Inflammatory macrophage (primary cell): ENCODE measurements at places on chromosomes 13 and 19.

DNA sequence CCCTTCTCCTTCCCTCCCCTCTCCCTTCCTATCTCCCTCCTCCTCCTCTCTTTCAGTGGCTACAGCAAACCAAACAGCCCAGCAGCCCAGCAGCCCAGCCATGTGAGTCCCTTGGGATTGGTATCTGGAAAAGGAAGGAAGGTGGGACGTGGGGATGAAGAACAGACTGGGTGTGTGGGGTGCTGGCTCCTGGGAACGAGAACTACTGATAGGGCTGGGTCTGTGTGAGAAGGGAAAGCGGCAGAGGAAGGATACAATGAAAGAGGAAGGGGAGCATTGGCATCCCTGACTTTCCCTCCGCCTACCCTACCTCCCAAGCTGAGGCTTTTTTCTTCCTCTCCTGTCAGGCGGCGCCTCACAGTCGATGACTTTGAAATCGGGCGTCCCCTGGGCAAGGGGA is 863 bp downstream of the AURKC start:
- DNase-seq: no peak

DNA sequence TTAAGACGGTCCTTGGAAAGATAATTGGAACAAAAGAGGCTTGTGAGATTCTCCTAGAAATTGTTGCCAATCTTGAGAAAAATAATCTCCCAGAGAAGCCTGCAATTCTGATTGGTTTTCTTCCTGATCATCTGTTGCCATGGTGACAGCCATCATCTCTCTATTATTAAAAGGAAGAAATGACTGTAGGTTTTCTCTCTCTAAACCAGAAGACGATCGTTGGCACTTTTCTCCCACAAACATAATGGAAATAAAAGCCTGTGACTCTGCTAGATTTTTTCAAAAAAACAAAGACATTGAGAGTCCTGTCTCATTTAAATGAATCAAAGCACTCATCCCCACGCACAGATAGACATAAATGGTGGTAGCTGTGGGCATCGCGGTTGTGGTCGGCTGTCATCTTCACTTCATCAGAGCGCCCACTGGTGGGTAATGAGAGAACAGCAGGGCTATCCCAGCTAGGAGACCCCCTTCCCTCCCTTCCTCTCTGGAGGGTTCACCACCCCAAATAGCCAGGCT is 21.7 kb upstream of the CALM3 start:
- peak; percentile 21 for DNase-seq

DNA sequence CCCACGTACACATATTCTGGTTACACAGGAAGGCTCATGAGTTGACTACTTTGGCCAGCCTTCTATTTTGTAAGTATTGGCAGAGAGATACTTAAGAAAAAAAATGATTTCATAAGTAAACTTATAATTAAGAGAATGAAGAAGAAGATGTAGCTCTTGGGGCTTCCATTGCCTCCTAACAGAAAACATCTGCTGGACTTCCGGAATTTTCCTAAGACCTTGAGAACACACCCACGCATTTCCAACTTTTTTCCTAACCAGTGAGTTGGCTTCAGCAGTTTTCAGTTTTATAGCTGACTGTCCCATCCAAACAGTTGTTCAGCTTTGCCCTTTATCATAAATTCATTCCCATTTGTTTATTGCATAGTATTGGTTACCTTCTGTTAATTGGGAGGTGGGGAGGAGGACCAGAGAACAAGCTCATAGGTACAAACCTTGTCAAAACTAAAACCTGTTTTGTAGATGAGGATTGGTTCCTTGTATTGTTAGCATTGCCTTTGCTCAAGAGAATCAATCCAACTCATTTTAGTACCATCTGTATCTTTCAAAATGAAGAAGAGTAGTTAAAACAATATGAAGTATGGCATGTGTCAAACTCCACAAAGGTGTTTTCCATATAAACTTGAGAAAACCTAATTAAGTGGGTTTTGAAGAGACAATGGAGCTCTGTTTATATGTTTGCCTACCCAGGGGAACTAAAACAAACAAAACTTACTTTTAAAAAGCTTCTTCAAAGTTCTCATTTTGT is 93.9 kb downstream of the COL4A2 start:
- no peak for DNase-seq

DNA sequence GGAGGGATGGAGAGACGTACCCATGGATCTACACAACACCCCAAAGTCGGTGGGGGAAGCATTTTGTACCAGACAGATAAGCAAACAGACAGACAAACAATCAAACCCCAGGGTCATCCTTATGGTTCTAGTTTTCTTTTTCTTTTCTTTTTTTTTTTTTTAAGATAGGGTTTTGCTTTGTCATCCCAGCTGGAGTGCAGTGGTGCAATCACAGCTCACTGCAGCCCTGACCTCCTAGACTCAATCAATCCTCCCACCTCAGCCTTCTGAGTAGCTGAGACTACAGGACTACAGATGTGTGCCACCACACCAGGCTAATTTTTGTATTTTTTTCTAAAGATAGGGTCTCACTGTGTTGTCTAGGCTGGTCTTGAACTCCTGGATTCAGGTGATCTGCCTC is 17.9 kb upstream of the FBL start:
- no peak for DNase-seq

DNA sequence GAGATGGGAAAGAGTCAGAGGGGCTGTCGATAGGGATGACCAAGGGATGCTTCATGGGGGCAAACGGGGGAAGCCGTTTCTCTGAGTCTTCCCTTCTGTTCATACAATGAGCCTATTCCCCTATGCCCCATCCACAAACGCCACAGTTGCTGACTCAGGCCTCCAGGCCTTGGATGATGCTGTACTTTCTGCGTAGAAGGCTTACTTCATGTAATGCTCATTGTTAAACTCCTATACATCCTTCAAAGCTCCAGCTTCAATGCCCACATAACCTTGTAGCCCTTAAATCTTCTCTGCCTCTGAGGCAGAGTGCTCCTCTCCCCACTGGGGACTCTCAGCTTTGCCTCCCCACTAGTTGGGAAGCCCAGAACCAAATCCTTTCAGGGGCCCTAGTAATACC is 120.3 kb downstream of the PTPRS start:
- DNase-seq: no peak

DNA sequence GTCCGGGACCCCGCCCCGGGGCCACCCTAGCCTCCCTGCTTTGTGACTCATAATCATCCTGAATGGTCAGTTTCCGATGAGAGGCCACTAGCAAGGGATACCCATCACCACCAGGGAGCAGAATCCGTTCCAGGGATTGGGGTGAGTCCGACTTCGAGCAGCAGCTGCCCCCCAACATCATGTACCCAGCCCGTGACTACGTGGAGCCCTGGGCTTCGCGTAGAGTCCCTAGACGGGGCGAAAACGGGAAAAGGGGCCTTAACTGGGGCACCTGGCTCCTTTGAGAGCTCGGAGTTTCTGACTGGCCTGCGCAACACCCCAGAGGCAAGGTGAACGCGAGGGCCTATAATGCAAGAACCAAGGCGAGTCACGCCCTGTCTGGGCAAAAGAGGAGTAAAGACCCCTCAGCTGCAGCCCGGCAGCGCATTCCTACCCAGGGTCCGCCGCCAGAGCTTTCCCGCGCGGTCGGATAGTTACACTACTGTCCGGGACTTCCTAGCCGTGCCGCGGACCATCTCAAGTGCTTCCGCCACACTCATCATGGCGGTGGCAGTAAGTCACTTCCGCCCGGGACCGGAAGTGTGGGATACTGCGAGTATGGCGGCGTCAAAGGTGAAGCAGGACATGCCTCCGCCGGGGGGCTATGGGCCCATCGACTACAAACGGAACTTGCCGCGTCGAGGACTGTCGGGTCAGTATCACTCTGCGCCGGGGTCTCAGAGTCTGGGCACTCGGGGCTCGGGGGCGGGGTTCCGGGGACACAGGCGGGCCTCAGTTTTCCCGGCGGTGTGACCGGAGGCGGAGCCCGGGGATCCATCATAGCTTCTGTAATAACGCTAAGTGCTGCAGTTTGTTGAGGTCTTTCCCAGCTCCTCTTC is at the start of gene NDUFA13:
Gene NDUFA13 (plus strand): TSS at position 584 of the 878 bp plus-strand sequence. CDS start 14 bp downstream, at position 598.
- peak; percentile 94 for DNase-seq

- DNase-seq: peak; percentile 4
These were observed 230.2 kb downstream of the TDRD3 start for GRCh38 chr13:60627071-60627686.

GRCh38 chr13:58584610-58585009 is 953.1 kb downstream of the PCDH17 start:
- no peak for DNase-seq

DNA sequence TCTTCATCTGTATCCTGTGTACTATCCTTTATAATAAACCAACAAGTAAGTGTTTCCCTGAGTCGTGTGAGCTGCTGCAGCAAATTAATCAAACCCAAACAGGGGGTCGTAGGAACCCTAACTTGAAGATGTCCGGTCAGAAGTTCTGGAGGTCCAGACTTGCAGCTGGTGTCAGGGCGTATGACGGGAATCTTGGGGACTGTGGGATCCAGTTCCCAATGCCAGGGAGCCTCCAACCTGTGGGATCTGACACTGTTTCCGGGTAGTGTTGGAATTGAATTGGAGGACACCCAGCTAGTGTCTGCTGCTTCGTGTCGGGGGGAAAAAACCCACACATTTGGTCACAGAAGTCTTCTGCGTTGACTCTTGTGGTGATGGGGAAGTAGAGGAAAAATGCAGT is 52.1 kb upstream of the AMER2 start:
- DNase-seq: no peak

GRCh38 chr13:19618977-19619376 is 14.5 kb upstream of the MPHOSPH8 start:
- DNase-seq: peak; percentile 4
